ENCODE measurements at places on chromosomes 3 and 15. TPM values are rescaled to one million over a fixed set of nuclear protein-coding genes. Genes with fewer than 3 reads are reported as not detected.

The ACKR4 gene
- total RNA-seq, result 8.9 TPM

The C3orf22 gene
- total RNA-seq, result not detected

The PAK6 gene
- 76.7 TPM for total RNA-seq

The HYPK gene
- total RNA-seq, result 21.8 TPM

The IVD gene
- total RNA-seq, result 9.9 TPM

The CCR2 gene
- total RNA-seq, result 1.2 TPM

The ASB14 gene
- total RNA-seq, result not detected

The KIF9 gene
- 8.8 TPM for total RNA-seq

The CKMT1B gene
- total RNA-seq, result 51.7 TPM

The DPPA2 gene
- not detected for total RNA-seq

The HHATL gene
- not detected for total RNA-seq

The SYNM gene
- 20.3 TPM for total RNA-seq

The GOLGA6L9 gene
- 9.7 TPM for total RNA-seq

The THPO gene
- 0.93 TPM for total RNA-seq

The PRSS50 gene
- total RNA-seq, result not detected

The TM4SF18 gene
- total RNA-seq, result 7.9 TPM
